Germinal center (tissue), 1 donor: ENCODE measurements at places on chromosomes 11 and 22.

DNA sequence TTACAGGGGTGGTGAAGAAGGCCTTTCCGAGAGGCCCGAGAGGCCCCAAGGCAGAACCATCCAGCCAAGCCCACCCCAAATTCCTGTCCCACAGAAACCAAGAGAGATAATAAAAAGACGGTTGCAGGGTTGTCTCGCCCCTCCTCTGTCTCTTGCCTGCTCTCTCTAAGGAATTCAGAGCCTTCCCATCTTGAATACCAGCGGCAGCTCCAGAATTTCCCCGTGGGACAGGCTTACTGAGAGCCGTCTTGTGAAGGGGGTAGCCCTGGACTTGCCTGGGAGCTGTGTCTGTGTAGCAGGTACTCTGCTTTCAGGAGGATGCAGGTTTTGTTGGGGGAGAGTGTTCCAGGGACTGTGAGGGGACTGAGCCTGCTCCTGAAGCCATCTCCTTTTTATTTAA, 9.6 kb upstream of the EIF3D start:
- DNase-seq, result no peak

DNA sequence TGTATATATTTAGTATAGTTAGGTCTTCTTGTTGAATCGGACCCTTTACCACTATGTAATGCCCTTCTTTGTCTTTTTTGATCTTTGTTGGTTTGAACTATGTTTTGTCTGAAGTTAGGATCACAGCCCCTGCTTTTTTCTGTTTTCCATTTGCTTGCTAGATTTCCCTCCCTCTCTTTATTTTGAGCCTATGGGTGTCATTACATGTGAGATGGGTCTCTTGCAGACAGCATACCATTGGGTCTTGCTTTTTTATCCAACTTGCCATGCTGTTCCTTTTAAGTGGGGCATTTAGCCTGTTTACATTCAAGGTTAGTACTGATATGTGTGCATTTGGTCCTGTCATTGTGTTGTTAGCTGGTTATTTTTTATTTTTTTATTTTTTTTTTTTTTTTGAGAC, 224.6 kb downstream of the INSC start:
- no peak for DNase-seq

- no peak for DNase-seq
Observed at GRCh38 chr11:122213171-122213570, 97.2 kb upstream of the BLID start.

DNA sequence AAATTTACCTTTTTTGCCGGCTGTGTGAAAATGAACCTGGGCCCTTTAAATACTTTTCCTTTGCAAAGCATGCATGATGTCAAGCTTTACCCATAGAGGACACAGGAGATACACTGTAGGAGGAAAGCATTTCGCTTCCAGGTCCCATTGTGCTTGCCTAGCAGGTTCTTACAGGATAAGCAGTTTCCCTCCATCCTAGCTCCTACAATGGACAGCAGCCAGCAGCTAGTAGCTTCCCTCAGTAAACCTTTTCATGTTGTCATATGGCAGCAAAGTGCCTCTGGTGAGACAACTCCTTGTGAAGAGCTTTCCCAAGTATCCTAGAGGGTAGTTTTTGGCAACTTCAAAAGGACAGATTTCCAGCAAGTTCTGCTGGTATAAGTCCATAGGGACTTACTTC, 78.4 kb downstream of the RBFOX2 start:
- DNase-seq, result no peak

DNA sequence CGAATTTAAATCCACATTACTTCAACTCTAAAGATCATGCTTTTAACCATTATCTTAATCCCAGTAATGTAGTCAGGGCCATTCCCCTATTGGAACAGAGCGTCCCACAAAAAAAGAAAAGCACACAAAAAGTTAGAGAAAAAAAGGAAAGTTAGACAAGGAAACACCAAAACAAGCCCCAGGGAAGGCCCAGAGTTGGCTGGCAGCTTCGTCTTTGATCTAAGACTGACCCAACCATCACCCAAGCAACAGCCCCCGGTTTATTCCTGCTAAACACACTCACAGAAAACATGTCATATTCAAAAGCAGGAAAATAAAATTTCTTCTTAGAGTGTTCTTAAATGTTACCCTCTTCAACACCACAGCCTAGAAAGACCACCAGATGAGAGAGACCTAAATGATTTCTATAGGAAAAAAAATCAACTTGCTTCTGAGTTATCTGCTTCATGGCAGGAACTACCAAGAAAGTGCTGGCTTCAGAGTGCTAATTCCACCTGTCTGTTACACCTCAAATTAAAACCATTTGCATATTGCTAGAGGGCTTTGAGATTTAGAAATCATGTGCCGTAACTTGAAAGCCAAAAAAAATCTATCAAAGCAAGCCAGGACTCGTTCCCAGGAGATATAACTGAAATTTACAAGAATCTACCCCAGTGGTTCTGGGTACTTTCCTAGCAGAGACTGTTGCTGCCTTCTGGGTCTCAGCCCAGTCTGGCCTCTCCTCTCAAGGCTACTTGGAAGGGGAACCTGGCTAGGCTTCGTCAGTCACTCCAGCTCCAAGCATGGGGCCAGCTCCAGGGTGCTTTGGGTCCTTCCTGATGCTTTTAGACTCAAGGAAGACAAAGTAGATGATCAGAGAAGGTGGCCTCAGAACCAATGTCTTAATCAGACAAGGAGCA, 31.2 kb downstream of the POU2AF3 start:
- no peak for DNase-seq

DNA sequence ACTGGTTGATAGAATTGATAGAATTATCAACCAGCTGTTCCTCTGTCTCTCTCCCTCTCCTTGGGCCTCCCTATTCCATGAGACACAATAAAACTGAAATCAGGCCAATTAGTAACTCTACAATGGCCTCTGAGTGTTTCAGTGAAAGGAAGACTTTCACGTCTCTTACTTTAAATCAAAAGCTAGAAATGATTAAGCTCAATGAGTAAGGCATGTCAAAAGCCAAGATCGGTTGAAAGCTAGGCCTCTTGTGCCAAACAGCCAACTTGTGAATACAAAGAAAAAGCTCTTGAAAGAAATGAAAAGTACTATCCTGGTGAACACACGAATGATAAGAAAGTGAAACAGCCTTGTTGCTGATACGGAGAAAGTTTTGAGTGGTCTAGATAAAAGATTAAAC, 16.6 kb downstream of the PIH1D2 start:
- no peak for DNase-seq

- DNase-seq, result no peak
Observed at GRCh38 chr11:2036863-2037486, 39.3 kb upstream of the H19 start.

DNA sequence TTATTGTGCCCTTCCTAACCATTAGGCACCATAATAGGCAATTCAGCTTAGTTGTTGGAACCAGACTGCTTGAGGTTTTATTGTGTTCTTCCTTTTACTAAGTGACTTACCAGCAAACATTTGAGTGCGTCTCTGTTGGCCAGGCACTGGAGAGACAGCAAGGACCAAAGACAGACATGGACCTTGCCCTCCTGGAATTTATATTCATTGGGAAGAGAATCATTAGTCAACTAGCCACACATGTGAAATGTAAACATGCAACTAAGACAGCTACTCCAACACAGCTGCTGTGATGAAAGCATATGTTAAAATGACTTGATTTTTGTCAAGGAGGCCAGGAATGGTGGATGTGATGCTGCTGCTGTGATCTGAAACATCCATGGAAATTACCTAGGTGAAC, 106.4 kb downstream of the TRAF6 start:
- no peak for DNase-seq
